ENCODE measurements at places on chromosomes 4 and X.

DNA sequence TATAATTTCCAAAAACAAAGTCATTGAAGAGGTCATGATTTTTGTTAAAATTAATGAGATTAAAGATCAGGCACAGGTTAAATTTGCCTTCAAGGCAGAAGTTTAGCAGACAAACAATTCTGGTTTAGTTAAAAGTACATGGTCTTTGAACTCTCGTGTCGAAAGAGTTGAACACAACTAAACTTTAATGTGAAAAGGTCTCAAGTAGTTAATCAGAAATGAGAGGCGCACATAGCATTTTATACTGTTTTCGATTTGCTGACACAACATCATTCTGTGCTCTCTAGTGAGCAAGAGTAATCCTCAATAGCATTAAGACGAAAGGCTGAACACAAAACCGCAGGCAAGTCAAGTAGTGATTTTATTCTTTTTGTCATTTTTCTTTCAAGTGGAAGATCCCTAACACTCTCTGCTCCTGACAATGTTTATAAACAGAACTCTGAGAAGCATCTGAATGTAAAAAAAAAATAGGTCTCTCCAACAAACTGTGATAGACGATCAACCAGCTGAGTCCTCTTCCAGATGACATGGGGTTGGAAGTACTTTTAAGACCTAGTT lies 49.8 kb downstream of the SH3RF1 start:
- no peak for DNase-seq

DNA sequence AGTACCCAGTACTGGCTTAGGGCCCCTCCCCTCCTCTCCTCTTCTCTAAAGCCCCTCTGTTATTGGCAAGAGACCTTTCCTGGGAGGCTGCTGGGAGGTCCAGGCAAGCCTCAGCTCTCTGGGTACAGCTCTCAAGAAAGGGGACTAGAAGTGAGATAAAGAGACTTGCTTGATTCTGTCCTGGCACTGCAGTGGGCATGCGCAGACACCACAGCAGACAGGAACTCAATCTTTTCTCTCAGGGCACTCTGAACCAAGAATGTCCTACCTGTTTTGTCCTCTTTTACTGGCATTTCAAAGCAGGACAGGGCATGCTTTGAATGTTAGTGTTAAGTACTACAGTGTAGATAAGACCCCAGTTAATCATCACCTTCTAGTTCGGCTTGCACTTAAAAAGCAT lies 74.9 kb downstream of the NYX start:
- DNase-seq = no peak

DNA sequence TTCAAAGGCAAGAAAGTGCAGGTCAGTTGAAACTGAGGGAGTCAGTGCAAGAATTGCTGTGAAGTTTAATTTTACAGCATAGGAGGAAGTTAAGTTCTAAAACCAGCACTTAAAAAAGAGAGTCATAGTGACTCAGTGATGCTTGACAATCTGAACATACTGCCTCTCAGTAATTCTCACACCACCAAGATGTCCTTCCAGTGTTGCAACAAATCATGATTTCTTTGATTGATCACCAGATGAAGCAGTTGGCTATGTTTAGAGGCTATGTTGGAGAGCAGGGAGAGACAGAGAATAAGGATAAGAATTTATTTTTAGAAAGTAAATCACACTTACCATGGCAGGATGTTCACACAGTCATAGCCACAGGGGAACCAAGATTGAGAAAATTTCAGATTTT lies 13.2 kb downstream of the TRIM2 start:
- no peak for DNase-seq

DNA sequence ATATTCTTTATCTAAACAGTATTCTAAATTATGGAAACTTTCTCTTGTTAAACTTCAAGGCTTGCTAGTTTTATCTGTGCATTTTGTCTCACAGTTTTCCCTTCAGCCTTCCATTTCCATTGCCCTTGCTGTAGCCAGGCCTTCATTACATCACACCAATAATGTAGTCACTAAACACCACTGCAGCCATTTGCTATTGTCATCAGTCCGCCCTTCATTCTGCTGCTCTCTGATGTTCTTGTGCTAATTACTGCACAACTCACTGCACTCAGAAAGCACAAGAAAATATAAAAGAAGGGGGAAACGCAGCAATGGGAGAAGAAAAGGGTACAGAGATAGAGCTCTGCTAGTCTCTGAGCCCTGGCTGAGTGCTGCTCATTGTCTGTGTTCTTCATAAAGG lies 239.6 kb upstream of the FSTL5 start:
- DNase-seq = no peak

DNA sequence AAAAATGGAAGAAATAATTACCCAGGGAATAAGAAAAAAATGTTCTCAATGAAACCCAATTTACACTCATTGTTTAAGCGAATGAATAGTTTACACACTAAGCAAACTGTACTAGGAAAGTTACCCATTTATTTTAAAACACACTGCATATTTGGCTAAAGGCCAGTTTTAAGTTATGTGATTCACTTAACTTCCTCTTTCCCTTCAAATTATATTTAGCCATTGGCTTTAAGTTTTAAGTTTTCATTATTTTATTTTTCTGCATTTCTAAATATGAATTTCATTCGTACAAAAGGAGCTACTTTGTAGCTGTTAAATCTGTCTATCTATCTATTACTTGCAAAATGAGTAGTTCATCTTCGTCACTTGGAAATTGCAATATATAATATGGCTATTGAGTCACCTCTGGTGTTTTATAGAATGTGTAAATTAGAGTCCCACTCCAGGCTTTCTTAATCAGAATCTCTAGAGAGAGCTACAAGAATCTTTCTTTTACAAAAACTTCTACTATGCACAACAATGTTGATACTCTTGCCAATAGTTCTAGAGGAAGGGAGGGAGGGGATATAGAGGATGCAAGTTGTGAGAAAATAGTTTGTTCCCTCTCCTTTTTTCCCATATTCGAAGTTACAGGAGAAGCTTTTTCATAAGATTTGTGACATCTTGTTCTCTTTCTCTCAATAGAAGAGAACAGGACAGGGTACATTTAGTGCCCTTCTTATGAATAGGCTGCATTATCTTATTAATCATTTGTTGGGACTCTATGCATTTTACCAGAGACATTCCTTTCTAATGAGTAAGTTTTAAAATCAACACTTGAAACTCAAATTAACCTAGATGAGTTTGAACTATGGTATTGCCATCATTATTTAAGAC lies 41.8 kb downstream of the SULT1B1 start:
- DNase-seq = no peak

- no peak for DNase-seq
Observed at GRCh38 chr4:45385306-45385705, 659.0 kb upstream of the GNPDA2 start.

Data from GM12864 (cell line).